ENCODE measurements at places on chromosomes 12 and 14. TPM values are rescaled to one million over a fixed set of nuclear protein-coding genes. Genes with fewer than 3 reads are reported as not detected.

The EIF2S3B gene
- 0.95 TPM for total RNA-seq

The ANKRD33 gene
- total RNA-seq = not detected

DNA sequence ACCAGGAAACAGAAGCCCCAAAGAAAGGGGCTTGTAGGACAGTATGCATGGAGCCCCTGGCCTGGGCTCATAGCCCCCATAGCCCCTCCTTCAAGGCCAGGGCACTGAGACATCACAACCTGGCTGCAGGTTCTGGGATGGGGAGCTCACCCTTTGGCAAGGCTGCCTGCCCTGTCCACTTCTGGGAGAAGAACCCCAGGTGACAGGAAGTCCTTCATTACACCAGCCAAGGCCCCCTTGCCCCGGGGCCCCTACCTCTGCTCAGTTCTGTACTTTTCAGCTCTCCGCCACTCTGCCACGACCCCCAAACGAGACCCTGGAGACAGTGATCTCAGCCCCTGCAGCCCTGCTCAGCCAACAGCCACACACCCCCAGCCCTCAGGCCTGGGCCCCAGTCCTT is 223.2 kb upstream of the RTL1 start:
- DNase-seq = no peak

The COX8C gene
- total RNA-seq = not detected

The LRRC10 gene
- total RNA-seq = not detected

The ACSM4 gene
- not detected for total RNA-seq

The CD9 gene
- not detected for total RNA-seq

GRCh38 chr14:100865682-100866591 is 37.6 kb downstream of the RTL1 start:
- DNase-seq = no peak

Measured in OCI-LY7 (cell line).